Stimulated activated CD4-positive, alpha-beta T cell treated with anti-CD3 and anti-CD28 coated beads, TNF-alpha, amount 100 ng/mL, for 1 hour (primary cell): ENCODE measurements at places on chromosomes 6 and 20.
A peak's percentile ranks its signal among the peaks of the same experiment; 100 is the strongest.

DNA sequence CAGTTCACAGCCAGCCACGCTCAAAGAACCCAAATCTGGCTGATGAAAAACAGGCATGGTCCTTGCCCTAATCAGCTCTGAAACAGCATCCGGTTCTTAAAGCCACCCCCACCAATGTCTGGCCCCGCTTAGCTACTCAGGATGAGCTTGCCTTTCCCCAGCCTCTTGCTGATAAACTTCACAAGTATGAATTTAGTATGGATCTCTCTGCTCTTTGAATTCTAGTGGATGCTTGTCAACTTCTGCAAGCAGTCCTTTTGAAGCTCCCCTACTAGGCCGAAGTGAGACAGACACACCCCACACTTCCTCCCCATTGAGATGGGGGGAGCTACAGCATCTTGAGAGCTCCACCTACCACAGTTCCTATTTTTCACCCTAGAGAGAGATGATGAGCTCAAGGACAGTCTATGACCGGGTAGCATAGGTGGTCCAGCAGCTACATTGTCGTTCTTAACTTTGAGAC lies 36.7 kb downstream of the EBF4 start:
- DNase-seq = no peak

DNA sequence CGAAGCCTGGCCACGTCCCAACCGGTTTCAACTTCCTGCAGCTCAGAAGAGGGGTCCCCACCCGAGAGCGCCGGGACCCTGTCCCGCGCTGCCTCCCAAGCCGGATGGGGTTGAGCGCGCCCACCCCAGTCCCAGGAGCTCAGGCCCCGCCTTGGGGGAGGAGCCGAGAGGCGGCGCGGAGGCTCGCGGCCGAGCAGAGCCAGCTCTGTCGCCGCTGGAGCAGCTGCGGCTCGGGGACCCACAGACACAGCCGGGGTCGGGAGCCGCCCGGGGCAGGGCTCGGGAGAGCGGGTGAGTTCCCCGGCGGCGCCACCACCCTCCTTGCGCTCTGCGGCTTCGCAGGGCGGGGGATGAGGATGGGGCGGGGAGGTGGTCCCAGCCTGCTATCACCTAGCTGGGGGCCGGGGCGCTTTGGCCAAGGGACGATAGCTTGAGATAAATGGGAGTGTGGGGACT lies at the start of gene PPP1R16B:
Gene PPP1R16B, plus strand, starts transcription at position 196 of the 456 bp plus-strand sequence. CDS start 30,229 bp downstream, outside the sequence.
- peak; percentile 67 for DNase-seq

DNA sequence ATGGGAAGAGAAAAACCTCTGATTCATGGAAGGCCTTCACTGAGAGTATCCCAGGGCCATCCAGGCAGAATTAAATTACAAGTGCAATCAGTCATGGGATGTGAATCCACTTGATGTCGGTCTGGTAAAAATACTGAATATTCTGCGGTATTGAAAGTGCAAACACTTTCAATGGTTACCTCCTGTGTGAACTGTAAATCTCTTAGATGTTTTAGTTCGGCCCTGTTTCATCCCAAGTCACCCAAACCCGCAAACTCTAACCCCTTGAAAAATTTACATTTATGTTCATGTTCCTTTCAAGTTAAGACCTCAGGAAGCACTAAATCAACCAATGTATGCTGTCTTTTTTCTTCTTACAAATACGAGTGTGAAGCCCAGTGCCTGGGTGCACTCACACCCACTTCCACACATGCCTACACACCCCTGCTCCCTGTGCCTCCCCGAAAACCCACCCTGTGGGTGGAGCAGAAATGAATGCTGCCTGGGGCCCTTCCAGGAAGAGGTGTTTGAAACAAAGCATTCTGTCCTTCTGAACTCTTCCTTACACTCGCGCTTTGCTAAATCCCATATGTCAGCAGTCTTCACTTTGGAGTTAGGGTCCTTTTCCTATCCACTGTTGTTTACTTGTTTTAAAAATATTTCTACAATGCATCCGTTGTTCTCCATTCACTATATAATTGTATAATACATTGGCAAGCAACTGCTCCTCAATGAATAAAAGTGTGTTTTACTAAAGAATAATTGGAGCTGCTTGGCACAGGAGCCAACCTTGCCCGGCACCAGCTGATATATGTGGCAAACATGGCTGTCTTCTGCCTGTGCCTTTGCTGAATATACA lies 62.7 kb downstream of the FYN start:
- no peak for DNase-seq

DNA sequence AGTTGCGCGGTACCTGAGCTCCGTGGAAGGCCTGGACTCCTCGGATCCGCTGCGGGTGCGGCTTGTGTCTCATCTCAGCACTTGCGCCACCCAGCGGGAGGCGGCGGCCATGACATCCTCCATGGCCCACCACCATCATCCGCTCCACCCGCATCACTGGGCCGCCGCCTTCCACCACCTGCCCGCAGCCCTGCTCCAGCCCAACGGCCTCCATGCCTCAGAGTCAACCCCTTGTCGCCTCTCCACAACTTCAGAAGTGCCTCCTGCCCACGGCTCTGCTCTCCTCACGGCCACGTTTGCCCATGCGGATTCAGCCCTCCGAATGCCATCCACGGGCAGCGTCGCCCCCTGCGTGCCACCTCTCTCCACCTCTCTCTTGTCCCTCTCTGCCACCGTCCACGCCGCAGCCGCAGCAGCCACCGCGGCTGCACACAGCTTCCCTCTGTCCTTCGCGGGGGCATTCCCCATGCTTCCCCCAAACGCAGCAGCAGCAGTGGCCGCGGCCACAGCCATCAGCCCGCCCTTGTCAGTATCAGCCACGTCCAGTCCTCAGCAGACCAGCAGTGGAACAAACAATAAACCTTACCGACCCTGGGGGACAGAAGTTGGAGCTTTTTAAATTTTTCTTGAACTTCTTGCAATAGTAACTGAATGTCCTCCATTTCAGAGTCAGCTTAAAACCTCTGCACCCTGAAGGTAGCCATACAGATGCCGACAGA lies 9.9 kb downstream of the HEY2 start:
- DNase-seq = no peak

GRCh38 chr6:160131636-160132296 lies 10.2 kb downstream of the SLC22A1 start:
- no peak for DNase-seq

DNA sequence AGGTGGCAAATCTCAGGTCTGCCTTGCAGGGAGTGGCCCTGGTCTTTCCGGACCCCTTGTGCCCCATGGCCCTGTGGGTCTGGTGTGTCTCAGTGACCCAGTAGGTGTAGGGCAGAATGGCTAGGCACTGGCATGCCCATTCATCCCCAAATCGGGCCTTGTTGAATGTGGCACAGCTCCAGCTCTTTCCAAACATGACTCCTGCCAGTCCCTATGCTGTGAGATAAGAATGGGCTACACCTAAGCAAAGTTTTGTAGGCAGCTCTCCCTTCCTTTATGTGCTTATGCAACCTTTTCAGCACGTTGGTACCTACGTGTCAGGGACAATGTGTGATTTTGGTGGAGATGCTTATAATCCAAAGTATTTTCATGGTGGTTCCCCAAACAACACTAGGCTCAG lies 33.9 kb downstream of the FOXO3 start:
- no peak for DNase-seq

GRCh38 chr20:62605236-62605943 lies 36.9 kb upstream of the SLCO4A1 start:
- DNase-seq = no peak

GRCh38 chr6:123526128-123526527 lies 110.6 kb downstream of the TRDN start:
- DNase-seq = no peak

DNA sequence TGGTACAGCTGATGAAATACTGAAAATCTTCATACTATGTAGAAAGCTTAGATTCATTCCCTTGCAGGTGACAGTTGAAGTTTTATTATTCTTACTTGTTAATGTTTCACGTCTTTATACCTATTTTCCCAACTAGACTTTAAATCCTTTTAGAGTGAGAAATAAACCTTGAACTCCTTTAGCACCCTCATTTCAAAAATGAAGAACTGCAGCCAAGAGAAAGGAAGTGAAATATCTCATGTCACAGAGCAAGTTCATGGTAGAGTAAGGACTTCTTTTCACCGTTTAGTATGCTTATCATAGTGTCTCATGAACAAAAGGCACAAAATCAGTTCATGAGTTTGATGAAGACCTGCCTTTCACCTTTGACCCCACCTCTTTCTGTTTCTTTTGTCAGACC lies 38.5 kb downstream of the ORC3 start:
- DNase-seq = no peak

GRCh38 chr20:10609770-10610169 lies 64.0 kb downstream of the JAG1 start:
- DNase-seq = no peak

- no peak for DNase-seq
Observed at GRCh38 chr6:29941016-29941415, 1.3 kb upstream of the HLA-A start.

DNA sequence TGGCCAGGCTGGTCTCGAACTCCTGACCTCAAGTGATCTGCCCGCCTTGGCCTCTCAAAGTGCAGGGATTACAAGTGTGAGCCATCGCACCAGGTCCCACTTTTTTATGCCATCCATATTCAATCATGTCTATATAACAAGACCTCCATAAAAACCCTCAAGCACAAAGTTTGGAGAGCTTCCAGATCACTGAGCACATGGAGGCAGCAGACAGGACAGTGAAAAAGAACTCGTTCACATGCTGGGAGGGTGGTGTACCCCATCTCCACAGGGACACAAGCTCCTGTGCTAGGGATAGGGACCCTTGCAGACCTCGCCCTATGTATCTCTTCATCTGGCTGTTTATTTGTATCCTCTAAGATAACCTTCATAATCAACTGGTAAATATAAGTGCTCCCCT lies 30.3 kb downstream of the KIF13A start:
- no peak for DNase-seq

DNA sequence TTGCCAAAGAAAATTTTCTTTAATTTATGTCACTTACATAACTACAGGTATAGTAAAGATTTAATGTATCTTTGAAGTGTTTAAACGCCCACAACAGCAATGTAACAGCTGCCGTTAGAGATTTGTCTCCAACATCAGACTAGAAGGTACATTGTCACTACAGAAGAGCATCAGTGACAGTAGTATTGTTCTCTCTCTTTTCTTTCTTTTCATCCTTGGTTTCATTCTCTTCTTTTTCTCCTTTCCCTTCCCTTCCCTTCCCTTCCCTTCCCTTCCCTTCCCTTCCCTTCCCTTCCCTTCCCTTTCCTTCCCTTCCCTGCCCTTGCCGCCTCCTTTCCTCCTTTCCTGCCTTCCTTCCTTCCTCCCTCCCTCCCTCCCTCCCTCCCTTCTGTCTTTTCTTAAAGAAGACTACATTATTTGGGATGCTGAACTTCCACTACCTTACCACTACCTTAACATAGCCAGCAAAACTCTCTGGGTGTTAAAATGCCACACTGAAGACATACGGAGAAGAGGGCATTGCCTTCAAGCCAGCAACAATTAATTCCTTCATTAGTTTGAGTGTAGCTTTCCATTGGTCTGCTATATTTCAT lies 663.9 kb downstream of the DOK5 start:
- DNase-seq = no peak

- no peak for DNase-seq
Observed at GRCh38 chr20:19071446-19071725, 141.1 kb upstream of the SLC24A3 start.

GRCh38 chr6:34063651-34064050 lies 82.2 kb downstream of the GRM4 start:
- no peak for DNase-seq

GRCh38 chr6:169861431-169862042 lies 110.1 kb downstream of the ERMARD start:
- DNase-seq = no peak

DNA sequence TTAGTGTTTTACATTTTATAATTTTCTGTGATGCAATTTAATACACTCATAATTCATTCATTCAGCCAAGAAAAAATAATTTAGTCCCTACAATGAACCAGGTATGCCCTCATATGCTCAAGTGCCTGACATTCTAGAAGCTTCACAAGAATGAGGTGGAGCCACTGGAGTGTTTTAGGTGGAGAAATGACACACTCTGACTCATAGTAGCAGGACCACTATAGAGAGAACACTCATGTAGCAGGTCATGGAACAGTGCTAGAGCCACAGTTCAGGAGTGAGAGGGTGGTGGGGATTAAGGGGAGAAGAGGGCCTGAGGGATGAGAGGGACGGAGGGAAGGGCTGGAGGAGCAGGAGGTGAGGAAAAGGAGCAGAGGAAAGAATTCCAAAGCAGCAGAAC lies 1.4 kb upstream of the HLA-G start:
- DNase-seq = no peak

GRCh38 chr20:2509794-2510193 lies 1.1 kb upstream of the ZNF343 start:
- DNase-seq = no peak

GRCh38 chr20:40604416-40604815 lies 84.6 kb downstream of the MAFB start:
- no peak for DNase-seq

- DNase-seq = no peak
Observed at GRCh38 chr20:19737025-19737424, 21.0 kb upstream of the RIN2 start.

DNA sequence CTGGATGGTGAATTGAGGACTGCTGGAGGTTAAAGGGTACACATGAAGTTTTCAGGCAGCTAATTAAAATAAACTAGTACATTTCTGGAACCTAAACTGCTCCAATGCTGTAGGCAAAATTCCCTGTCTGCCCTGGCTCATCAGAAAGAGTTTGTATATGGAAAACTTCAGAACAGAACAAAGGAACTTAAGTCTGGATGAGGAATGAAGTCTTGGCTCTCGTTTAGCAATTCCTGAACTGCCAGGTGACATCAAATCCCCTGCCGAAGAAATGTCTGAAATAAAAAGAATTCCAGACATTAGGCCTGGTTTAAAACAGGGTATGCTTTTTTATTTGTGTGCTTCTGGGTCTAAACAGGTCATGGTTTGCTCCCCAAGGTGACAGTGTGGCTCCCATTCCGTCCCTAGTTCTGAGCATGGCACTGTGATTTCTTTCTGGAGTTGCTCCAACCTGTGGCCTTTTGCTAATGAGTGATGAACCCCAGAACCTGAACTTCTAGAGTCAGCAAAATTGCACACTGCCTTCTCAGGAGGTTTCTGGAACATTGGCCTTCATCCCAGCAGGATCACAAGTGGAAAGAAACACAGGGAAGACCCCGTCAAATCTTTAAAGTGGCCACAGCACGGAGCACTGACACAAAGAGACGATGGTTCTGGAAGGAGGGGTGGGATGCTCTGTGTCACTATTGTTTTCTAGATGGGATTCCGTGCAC lies 129.4 kb upstream of the NAA20 start:
- no peak for DNase-seq

GRCh38 chr6:134925800-134926199 lies 24.1 kb downstream of the ALDH8A1 start:
- no peak for DNase-seq

GRCh38 chr6:157430834-157431233 lies 49.8 kb downstream of the ZDHHC14 start:
- no peak for DNase-seq

- DNase-seq = no peak
Observed at GRCh38 chr20:23160536-23161243, 74.6 kb upstream of the CD93 start.

- DNase-seq = no peak
Observed at GRCh38 chr6:163354761-163355425, 59.6 kb upstream of the QKI start.

GRCh38 chr6:133671376-133671775 lies 217.5 kb upstream of the TCF21 start:
- no peak for DNase-seq

GRCh38 chr6:136486357-136486756 lies 63.9 kb downstream of the MAP7 start:
- DNase-seq = no peak

GRCh38 chr6:108566406-108566805 lies 5.7 kb downstream of the FOXO3 start:
- DNase-seq = no peak
